ENCODE measurements at places on chromosomes 7 and 10.

DNA sequence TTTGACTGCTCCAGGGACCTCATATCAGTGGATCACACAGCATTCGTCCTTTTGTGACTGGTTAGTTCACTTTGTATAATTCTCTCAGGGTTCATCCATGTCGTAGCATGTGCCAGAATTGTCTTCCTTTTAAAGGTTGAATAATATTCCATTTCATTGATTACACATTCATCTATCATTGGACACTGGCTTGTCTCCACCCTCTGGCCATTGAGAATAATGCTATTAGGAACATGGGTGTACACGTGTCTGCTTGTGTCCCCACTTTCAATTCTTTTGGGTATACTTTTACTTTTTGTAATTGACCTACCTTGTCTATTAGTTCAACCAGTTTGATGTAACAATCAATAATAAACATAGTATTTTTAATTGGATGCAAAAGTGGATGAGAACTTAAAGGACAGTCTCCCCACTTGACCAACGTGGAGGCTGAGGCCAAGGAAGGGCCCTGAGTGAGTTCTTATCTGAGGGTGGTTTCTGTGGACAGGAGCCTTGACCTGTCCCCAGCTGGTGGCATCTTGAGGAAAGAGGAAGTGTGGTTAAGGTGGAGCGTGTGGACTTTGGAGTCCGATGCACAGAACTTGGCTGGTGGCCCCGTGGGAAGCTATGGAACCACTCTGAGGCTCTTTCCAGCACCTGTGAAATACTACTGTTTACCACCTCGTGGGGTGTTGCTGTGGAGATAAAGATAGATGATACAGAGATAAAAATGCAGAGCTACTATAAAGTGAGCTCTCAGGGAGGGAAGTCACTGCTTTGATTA lies 16.6 kb downstream of the WDFY4 start:
- no peak for DNase-seq

DNA sequence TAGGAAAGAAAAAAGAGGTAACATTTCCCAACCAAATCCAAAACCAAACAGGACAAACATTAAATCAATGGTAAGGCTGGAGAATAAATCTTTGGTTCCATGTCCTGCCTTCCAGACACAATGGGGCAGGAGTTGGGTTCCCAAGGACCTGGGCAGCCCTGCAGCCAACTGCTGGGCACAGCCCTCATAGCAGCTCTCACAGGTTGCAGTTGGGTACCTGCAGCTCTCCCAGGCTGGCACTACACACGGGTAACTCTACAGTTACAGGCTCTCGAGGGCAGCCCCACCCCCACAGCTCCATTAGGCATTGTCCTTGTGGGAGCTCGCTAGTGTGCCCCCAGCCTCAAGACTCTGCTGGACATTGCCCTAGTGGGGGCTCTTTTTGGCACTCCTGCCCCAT lies 7.5 kb downstream of the GRB10 start:
- DNase-seq = no peak

DNA sequence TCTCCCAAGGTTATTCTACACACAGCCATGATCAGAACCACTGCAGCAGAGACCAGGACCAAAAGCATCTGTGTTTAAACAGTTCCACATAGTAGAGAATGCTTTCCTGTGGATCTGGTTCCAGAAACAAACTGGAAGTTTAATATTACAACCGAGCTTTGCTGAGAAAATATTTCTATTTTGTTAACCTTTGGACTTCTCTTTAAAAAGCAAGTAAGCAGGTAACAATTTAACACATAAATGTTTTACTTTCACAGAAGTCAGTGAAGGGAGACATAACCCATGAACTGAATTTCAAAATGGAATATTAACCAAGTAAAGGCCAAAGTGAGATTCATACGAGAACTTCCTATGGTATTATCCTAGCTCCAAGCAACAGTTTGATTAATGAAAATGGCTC lies 98.6 kb upstream of the PHYHIPL start:
- DNase-seq = no peak

DNA sequence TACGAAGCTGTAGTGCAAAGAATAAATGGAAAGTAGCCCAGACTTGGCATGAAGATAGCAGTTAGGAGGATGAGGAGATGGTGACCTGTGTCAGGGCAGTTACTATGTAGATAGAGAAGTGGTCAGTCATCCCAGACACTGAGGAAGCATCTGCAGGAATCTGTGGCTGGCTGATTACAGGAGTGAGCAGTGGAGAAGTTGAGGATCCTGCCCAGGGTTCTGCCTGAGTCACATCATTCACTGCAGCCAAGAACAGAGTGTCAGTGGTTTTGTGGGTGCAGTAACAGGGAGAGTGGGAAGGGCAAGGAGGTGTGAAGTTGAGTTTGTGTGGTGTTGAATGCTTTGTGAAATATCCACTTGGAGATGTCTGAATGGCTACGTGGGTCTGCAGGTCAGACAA lies 676.4 kb upstream of the NRP1 start:
- DNase-seq = peak; percentile 51

- DNase-seq = no peak
Measured at GRCh38 chr10:36556468-36556867, 568.9 kb upstream of the ANKRD30A start.

DNA sequence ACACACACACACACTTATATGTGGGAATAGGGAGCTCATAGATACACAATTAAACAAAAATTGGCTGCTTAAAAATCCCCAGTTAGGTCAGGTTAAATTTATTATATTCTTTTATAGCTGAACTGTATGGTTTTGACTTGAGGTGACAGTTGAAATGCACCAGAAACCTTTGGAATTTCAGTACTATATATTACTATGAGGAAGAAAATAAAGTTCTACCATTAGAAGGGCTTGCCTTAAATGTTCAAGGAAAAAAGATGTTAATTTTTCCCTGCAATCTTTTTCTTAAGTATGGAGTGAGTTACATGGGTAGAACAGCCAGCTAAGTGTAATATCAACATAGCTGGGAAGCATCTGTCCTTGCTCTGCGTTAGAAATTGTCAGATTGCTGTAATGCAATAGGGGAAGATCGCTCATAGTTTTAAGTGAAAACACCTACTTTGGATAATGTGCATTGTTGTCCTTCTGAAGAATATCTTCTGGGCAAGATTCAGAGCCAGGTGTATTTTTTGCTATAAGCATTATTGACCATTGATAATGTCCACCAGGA lies 415.8 kb upstream of the MKI67 start:
- DNase-seq = no peak

- no peak for DNase-seq
Measured at GRCh38 chr10:69472142-69472541, 20.9 kb downstream of the TSPAN15 start.

GRCh38 chr10:66783316-66783715 lies 142.5 kb upstream of the LRRTM3 start:
- DNase-seq = no peak

DNA sequence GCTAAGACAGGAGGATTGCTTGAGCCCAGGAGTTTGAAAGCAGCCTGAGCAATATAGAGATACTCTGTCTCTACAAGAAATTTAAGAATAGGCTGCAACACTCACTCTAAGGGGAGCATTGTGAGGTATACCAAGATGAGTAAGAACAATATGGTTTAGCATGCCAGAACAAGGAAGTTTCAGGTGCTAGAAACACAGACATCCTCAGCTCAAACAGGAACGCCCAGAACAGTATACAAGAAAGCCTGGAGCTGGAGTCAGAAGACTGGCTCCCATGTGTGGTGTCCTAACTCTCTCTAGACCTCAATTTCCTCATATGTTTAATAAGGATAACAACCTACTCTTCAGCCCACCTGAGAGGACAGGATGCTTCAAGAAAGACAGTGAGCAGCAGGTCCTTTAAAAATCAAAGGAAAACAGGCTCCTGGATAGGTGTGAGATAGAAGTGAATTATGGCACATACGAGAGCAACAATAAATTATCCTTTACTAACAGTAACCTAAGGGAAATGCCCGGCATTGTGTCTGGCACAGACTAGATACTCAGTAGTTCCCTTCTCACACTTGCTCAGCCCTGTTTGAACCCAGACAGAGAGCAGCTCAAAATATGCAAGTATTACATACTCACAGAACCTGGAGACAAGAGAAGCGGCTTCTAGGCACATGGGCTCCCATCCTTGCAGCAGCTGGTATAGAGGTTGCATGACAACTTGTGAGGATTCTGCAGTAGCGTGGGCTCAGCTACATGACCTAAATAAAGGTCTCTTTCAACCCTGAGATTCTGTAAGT lies 45.4 kb downstream of the KAT6B start:
- no peak for DNase-seq

- DNase-seq = no peak
Measured at GRCh38 chr7:30206491-30206890, 71.7 kb downstream of the MTURN start.

DNA sequence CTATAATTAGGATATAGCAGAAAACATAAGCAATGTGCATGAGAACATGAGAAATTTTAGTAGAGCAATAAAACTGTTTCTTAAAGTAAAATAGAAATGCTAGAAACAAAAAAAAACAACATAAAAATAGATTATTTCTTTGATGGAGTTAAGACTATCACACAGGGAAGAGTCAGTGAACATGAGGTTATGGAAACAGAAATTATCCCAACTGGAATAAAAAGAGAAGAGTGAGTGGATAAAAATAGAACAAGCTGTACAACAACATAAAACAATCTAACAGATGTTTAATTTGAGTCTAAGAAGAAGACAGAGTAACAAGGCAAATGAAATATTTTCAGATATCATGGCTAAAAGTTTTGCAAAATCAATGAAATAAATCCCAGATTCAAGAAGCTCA lies 7.5 kb upstream of the OR6B1 start:
- DNase-seq = no peak

- no peak for DNase-seq
Measured at GRCh38 chr10:22626784-22627183, 87.6 kb downstream of the PIP4K2A start.

- DNase-seq = no peak
Measured at GRCh38 chr7:30925913-30926312, 14.3 kb downstream of the AQP1 start.

DNA sequence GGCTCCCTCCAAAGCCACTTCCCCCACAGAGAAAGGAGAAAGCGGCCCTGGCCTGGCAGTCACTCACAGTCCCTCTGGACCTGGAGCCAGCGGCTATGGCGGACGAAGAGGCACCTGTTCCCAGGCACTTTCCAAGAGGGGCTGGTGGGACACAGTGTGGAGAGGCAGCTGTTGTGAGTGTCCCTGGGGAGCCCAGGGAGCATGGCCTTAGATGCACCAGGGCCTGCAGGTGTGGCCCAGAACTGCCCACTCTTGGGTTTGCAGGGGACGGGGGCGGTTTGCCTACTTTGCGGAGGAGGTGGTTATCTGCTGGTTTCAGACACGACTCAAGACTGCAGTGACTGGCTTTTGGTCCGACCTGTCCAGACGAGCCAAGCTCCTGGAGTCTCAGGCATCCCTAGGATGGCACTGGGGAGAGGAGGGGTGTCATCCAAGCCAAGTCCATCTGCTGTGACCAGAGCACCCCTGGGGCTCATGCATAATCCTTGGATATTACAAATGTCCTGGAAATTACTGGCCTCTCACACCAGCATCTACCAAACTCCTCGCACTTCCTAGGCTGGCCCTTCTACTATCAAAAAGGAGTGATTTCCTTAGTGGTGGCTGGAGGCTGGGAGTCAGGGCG lies 18.4 kb downstream of the CTBP2 start:
- DNase-seq = no peak

Measured in suppressor macrophage (primary cell).